AML-193 (cell line): ENCODE measurements at places on chromosomes 13 and 19.

GRCh38 chr19:30228113-30228834, 143.9 kb upstream of the ZNF536 start:
- no peak for DNase-seq

DNA sequence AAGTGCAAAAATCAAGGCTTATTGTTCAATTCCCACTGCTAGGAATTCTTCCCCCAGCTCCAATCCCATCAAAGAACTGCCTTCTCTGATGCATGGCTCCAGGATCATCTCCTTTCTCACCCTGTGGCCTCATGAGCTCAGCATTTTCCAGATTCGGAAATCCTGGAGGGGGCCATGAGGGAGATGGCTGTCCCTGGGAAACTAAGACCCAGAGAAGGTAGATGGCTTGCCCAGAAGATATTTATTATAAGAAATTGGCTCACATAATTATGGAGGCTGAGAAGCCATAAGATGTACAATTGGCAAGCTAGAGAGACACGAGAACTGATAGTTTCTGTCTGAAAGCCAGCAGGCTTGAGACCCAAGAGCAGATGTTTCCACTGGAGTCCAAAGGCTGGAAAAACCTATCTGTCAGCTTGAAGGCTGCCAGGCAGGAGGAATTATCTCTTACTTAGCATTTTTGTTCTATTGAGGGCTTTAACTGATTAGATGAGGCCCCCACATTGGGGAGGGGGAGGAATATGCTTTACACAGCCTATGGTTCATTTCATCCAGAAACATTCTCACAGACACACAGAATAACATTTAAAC, 58.6 kb downstream of the GADD45B start:
- DNase-seq = no peak

- DNase-seq = no peak
These were observed 2.1 kb downstream of the ZNF574 start for GRCh38 chr19:42078058-42078457.

DNA sequence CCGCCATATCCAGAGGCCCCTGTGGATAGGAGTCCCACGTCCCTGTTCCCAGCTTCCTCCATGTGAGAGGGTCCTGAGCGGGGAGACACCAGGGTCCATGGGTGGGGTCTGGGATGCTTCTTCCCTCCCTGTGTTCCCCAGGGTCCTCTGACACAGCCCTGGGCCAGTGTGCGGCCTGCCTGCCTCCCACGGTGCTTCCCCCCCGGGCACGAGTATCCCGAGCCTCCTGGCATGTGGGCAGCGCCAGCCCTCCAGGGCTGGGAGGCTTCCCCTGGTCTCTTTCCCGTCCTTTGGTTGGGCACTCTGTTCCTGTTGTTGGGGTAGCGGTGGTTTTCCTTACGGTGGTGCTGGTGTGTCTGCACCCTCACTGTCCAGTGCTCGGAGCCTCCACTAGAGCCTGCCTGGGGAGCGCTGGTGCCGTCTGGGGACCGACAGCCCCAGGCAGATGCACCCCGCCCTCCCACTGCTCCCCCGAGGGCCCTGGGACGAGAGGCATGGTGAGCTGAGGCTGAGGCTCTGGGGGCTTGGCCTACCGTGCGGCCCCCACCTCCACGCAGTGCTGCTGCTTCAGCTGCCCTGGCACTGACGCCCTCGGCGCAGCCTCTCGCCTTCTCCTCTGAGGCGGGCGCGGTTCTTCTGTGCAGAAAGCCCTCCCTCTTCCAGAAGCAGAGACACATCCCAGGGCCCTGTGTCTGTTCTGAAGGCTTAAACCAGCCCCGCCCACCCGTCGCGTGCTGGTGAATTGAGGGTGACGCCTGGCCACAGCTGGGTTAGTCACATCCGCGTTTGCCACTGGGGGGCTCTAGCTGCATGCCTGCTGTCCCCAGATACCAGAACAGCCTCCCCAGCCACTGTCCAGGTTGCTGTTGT, 27.9 kb downstream of the PLEKHJ1 start:
- no peak for DNase-seq

- DNase-seq = peak; percentile 16
These were observed 34.4 kb upstream of the ZNF808 start for GRCh38 chr19:52492994-52493470.
